ENCODE measurements at places on chromosomes 12 and 14. TPM values are rescaled to one million over a fixed set of nuclear protein-coding genes. Genes with fewer than 3 reads are reported as not detected.
A peak's percentile ranks its signal among the peaks of the same experiment; 100 is the strongest.

CMKLR1 gene
- not detected for total RNA-seq

DNA sequence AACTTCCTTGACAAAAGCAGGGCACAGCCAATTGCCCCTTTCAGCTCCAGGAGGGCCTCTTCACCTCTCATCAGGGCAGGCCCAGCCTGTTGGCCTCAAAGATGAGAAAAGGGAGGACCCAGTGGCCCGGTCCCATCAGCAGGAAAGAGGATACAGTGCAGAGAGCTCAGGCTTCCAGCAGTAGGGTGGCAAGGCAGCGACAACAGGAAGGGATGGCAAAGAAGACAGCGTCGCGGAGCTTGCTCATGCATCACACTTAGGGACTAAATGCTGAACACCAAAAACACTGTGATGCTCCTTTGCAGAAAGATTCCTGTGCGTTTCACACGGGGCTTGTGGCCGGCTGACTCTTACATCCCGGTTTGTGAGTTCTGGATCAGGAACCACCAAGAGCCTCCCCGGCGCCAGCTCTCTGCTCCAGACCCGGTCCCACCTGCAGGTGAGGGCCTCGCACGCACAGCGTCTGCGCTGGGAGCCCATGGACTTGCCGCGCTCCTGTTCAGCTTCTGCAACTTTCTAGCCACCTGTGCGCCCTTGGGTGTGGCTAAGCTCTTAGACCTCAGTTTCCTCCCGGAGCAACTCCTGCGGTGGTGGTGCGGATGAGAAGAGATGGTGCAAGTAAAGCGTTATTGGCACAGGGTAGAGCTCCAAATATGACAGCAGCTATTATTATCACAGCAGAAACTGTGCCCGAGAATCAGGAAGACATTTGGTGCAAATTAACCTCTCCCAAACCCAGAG, 15.3 kb upstream of the BCL7A start:
- DNase-seq, result peak; percentile 56

NEDD8 gene
- total RNA-seq, result 197 TPM

DNA sequence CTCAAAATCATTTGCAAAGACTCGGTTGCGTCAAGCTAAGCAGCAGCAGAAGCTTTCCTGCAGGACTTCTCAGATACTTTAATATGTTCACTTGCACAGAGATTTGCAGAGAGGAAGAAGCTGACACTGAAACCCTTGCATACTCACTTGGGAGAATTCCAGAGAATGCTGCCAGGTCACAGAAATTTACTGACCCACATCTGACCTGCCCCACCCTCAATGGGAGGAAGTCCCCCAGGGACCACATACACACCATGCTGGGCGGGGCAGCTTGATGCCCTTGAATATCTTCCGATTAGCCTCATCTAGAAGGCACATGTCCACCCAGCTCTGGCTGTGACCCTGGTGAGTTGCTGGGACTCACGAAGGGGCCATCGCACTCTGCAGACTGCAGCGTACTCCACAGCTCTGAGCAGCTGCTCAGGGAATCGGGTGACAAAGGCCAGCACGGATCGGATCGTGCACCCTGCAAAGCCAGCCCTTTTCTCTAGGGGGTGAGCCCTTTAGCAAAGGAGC, 83.2 kb downstream of the ITPK1 start:
- no peak for DNase-seq

- DNase-seq, result no peak
Observed at GRCh38 chr14:60757567-60758002, 23.0 kb downstream of the MNAT1 start.

Measured in activated CD4-positive, alpha-beta memory T cell treated with anti-CD3 and anti-CD28 coated beads, Interleukin-2, amount 10 ng/mL, durations not matched to agents 7 days and 5 days (primary cell).